ENCODE measurements at places on chromosomes 1 and 21.
A peak's percentile ranks its signal among the peaks of the same experiment; 100 is the strongest.

DNA sequence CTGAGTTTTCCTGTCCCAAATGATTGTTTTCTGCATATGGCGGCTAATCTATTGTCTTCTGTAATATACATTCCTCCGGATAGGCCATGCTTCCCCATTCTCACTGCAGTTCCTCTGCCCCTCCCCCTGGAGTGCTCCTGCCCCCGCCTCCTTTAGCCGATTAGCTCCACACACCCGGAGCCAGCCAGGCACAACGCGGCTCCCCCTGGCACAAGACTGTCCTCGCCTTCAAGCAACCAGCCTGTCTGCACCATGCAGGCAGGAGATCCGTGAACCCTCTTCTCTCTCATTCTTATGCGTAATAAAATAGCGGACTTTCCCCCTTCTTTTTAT, 18.0 kb downstream of the SERTAD4 start:
- no peak for DNase-seq

GRCh38 chr1:35615440-35615839, 25.9 kb downstream of the PSMB2 start:
- DNase-seq = no peak

DNA sequence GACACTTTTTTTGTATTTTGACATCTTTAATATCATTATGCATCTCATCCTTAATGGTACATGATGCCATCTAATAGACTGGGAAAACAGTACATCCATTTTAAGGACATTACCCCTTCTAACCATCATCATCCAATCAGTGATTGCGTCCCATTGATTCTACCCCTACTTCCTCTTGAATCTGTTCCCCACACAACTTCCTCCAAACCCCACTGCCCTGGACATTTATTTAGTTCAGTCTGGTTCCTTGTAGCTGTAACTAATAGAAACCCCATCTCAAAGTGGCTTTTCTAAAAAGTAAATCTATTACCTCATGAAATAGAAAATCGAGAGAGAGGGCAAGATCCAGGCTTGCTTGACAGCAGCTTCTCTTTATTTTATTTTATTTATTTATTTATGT, 2.1 kb upstream of the ITLN1 start:
- DNase-seq = no peak

GRCh38 chr1:59375321-59376220, 78.7 kb downstream of the FGGY start:
- no peak for DNase-seq

DNA sequence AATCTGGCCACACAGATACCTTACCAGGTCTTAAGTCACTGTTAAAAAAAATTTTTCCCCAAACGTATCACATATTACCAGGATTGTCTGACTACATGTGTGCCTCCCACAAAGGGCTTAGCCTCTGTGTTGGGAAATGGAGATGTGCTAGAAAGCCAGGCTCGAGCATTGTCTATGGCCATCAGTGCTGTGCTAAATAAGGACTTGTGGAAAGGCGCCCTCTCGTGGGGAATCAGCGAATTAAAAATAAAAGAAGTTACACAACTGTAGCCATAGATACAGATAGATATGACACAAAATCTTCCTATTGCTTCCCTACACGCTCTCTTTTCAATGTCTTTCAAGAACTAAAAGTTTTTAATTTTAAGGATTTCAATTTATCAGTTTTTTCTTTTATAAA, 47.5 kb upstream of the CRNN start:
- DNase-seq = no peak

GRCh38 chr1:81032374-81032773, 768.4 kb upstream of the ADGRL2 start:
- DNase-seq = no peak

- no peak for DNase-seq
Observed at GRCh38 chr1:47410068-47410455, 6.0 kb upstream of the FOXE3 start.

DNA sequence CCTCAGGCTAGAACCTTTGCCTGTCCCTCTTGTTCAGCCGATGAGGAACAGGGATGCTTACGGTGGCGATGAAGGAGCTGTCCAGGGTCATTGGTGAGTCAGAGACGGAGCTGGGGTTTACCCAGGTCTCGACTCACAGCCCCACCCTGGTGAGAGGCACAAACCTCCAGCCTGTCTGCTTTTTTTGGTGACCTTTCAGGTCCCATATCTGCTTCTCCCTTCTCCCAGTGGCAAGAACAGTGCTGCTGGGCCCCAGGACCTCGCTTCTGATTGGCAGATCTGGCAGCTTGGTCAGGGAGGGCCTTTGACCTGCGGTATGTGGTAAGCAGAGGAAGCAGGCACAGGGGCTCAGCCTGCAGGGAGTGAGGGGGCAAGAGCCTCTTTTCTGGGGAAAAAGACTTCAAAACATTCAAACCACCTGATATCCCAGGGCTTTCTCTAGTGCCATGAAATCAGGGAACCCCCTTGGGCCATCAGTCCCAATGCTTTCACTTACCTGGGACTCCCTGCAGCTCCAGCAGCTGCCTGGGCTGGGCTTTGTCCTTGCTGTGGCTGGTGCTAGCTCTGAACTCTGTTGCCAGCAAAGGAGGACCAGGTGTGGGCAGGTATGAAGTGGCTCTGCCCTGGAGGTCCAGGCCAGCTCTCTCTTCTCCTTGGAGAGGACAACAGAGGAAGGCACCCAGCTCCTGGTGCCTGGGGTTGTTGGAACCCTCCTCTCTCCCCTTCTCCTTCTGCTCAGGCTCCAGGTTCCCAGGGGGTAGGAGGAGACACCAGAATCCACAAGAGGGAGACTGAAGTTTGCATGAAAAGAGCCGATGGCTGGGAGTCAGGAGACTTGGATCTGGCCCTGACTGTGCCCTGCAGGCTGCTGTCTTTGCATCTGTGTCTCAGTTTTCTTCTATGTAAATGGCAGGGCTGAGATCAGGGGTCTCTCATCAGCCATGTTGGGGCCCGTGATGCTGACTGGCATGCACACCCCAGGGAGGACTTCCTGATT, 41.4 kb downstream of the TRIM62 start:
- no peak for DNase-seq

- no peak for DNase-seq
Observed at GRCh38 chr1:170704256-170704655, 40.3 kb downstream of the PRRX1 start.

- DNase-seq = no peak
Observed at GRCh38 chr1:169163059-169163458, 56.6 kb downstream of the ATP1B1 start.

DNA sequence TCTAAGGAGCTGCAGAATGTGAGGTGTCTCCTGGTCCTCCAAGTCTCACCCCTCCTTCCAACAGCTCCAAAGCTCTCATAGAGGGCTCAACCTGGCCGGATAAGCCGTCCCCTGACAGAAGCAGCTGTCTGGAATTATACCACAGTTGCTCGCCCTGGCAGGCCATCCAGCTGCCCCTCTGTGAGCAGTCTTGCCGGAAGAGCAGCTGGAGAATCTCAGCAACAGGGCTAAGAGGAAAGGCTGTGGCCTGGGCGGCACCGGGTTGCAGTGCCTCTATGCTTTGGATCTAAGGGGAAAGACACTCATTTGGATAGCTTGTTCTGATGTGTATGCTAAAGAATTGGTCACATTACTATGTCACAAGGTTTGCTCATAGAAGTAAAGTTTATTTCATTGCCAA, 12.4 kb downstream of the TMCC2 start:
- DNase-seq = no peak

DNA sequence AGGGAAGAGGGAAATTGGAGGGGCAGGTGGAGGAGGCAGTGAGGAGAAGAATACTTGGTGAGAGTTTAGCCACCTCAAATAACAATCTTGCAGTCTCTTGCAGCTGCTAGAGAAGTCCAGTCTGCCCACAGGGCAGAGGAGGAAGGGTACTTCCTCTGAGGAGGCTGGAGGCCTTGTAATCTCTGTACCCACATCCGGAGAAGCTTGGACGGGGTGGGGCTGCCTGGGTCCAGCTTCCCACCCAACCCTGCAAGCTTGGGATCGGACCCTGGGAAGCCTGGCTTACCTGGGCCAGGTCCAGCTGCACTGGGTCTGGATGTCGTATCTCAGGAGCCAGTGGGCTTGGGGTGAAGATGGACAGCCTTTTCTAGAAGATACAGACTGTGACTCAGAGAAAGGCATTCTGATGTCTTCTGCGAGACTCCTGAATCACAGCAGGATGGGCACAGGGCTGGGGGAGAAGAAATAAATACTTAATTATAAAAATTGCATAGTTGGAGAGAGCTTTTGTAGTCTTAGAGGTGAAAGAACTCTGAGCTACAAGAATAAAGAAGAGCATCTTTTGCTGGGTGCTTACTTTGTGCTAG, 111.8 kb upstream of the JUN start:
- DNase-seq = no peak

- DNase-seq = no peak
Observed at GRCh38 chr1:91952187-91952586, 3.0 kb downstream of the BRDT start.

DNA sequence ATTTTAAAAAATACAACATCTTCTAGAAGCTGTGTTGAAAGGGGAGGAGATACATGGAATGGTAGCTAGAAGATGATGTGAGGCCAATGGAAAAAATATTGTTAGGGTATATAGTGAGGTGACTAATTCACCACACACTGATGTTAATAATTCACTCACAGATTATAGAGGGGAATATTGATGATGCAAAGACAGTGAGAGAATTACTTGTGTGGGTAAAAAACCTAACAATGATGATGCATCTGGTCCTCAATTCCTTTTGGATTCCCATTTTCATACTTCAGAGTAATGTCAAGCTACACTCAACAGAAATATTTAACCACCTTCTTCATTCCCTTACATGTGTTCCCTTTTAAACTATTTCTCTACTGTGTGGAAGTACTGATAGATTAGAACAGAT, 169.5 kb upstream of the DPYD start:
- DNase-seq = no peak

DNA sequence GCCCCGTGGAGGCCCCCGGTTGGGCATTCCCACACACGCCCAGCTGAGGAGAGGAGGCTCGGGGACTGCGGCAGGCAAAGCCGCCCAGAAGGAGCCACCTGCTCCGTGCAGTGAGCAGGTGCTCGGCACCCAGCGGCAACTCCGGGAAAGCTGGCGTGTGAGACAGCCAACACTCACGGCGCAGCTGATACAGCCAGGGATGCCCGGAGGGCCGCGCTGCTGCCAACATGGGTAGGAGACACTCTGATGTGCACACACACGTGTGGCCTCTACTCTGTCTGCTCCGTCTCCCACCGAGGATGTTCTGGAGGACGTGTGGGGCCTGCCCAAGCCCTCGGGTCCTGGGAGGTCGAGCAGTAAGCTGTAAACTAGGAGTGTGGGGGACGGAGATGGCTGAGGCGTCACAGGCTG, 12.9 kb downstream of the MORN1 start:
- DNase-seq = no peak

- DNase-seq = no peak
Observed at GRCh38 chr1:29933067-29933466, 696.7 kb downstream of the PTPRU start.

- DNase-seq = no peak
Observed at GRCh38 chr1:16149146-16149545, 6.7 kb downstream of the EPHA2 start.

DNA sequence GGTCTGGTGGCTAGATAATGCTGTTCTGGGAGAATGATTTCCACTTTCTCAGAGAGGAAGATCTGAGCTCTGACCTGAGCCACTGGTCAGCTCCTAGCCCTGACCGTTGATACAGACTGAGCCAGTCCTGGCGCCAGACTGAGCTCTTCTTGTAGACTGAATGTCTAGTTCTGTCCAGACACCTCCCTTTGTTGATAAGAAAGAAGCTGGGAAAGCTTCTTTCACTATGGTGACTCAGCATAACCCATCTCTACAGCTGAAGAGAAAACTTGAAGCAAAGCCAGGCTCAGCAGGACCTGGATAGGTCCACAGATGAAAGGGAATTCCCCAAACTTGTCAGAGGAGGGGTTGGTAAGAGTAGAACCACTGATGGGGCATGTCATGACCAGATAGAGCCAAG, 9.9 kb upstream of the TRABD2B start:
- DNase-seq = no peak

- no peak for DNase-seq
Observed at GRCh38 chr1:206859082-206859521, 6.3 kb upstream of the IL20 start.

- no peak for DNase-seq
Observed at GRCh38 chr1:190168116-190168892, 309.4 kb downstream of the BRINP3 start.

DNA sequence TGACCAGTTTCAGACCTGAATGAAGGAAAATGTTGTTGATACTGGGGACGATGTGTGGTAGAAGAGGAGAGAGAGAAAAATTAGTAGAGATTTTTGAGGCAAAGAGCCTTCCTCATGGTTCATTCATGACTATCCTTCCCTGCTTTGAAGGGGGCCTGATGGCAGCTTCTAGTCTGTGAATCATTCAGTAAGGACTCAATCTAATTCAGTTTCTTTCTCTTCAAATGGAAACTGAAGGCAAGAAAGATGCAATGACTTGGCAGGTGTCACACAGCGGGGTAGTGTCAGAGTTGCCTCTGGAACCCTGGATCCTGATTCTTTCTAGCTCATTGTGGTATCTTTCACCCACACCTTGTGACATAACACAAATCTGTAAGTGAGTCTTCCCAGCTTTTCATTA, 14.9 kb upstream of the CD5L start:
- DNase-seq = no peak

- DNase-seq = no peak
Observed at GRCh38 chr1:234601301-234602017, 8.5 kb downstream of the IRF2BP2 start.

GRCh38 chr1:87024936-87025540, 110.6 kb downstream of the HS2ST1 start:
- peak; percentile 10 for DNase-seq

DNA sequence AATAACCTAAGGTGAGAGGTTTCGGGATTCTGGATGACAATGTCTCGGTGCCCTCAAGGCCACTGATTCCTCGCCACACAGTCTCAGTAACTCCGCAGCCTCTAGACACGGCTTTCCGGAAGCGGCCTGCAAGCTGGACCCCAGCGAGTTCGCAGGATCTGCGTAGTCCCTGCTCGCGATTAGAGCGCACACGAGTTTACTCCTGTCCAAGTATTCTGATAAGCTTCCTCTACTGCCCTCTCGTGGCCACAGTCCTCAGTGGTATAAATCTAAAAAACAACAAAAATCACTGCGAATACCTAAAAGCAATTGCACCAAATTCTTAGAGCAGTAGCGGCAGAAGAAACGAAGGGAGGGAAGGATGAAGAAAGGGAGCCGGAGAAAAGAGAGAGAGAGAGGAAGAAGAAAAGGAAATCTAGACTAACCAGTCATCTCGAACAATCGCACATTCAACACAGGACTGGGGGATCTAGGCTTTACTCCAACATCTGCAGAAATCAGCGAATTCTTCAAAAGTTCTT, 1.1 kb upstream of the PLXNA2 start:
- peak; percentile 83 for DNase-seq
